ENCODE measurements at places on chromosomes 5 and 9. TPM values are rescaled to one million over a fixed set of nuclear protein-coding genes. Genes with fewer than 3 reads are reported as not detected.

DNA sequence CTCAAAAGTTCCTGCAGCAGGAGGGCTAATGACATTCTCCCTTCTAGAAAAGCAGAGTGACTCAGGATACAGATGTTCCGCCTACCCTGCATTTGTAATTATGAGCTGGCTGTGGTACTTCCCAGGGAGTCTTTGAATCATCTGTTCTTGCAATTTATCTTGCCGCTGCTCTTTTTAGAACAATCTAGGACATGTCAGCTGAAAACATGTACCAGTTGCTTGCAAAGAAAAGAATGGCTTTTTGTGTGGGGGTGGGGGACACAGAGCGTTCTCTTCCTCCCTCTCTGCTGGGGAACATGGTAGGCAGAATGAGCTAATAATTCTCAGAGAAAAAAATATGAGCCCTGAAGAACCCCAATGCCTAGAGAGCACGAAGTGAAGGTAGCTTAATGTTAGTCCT, 51.7 kb upstream of the TUT7 start:
- H3K4me3 ChIP-seq: no peak overlapping the region
- DNase-seq: no peak
- no peaks in the 10 kb centered on the region for H3K36me3 ChIP-seq
- H3K27me3 ChIP-seq: no peaks in the 10 kb centered on the region
- H3K27ac ChIP-seq: no peak overlapping the region
- H3K4me1 ChIP-seq: peaks cover 23% of the 10 kb centered on the region

- H3K4me3 ChIP-seq: no peak overlapping the region
- H3K4me1 ChIP-seq: peaks cover 11% of the 10 kb centered on the region
- no peak for DNase-seq
- no peak overlapping the region for H3K27ac ChIP-seq
- H3K36me3 ChIP-seq: peaks cover 73% of the 10 kb centered on the region
Measured at GRCh38 chr9:83972286-83972685, 7.7 kb downstream of the HNRNPK start.

The CAMK2A gene
- 0.35 TPM for total RNA-seq

- peak overlapping the region; percentile 65 for H3K4me3 ChIP-seq
- no peak for DNase-seq
- no peaks in the 10 kb centered on the region for H3K27me3 ChIP-seq
- no peak overlapping the region for H3K27ac ChIP-seq
- H3K36me3 ChIP-seq: no peaks in the 10 kb centered on the region
Measured at GRCh38 chr5:41509399-41510175, 814 bp downstream of the PLCXD3 start.

DNA sequence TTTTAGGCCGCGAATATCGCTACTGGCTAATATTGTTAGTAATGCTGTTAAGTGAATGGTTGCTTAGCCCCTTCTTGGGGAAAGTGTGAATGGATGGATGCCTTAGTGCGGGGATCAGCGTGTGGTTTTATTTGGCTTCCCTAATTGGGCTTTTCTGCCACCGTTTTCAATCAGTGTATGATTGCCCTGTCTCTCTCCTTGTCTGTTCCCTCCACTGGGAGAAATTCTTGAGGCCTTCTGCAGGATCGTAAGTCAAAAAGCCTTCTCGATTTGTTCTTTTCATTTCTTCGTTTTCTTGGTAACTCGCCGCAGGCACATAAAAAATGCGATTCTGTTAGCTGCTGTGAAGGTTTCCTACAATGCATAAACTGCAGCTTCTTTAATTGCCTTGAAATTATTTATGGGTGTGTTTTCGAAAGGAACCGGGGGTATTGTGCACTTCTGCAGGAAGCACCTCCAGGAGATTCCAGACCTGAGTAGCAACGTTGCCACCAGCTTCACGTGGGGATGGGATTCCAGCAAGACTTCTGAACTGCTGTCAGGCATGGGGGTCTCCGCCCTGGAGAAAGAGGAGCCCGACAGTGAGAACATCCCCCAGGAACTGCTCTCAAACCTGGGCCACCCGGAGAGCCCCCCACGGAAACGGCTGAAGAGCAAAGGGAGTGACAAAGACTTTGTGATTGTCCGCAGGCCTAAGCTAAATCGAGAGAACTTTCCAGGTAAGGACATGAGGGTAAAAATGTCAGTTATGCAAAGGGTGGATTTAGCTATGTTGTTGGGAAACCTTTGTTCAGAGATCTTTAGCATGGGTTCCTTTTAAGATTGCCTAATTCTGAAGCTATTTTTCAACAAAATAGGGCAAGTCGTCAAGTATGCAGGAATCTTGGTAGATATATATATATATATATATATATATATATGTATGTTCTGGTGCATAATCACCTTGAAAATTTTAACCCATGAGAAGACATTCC, 700 bp downstream of the SKP2 start:
- H3K36me3 ChIP-seq: no peaks in the 10 kb centered on the region
- DNase-seq: no peak
- H3K4me3 ChIP-seq: peak overlapping the region; percentile 90
- H3K27me3 ChIP-seq: no peaks in the 10 kb centered on the region

GRCh38 chr9:131024978-131025868, 16.2 kb downstream of the LAMC3 start:
- H3K27me3 ChIP-seq: no peaks in the 10 kb centered on the region
- DNase-seq: no peak
- no peak overlapping the region for H3K4me3 ChIP-seq
- H3K36me3 ChIP-seq: no peaks in the 10 kb centered on the region
- no peak overlapping the region for H3K27ac ChIP-seq

- DNase-seq: no peak
- H3K27ac ChIP-seq: no peak overlapping the region
- H3K36me3 ChIP-seq: no peaks in the 10 kb centered on the region
Measured at GRCh38 chr5:5787373-5787772, 364.9 kb downstream of the ICE1 start.

GRCh38 chr5:141613344-141613743, 5.5 kb downstream of the DIAPH1 start:
- H3K36me3 ChIP-seq: no peaks in the 10 kb centered on the region
- H3K4me3 ChIP-seq: no peak overlapping the region
- H3K27me3 ChIP-seq: no peaks in the 10 kb centered on the region

The PPIC gene
- 78.0 TPM for total RNA-seq

DNA sequence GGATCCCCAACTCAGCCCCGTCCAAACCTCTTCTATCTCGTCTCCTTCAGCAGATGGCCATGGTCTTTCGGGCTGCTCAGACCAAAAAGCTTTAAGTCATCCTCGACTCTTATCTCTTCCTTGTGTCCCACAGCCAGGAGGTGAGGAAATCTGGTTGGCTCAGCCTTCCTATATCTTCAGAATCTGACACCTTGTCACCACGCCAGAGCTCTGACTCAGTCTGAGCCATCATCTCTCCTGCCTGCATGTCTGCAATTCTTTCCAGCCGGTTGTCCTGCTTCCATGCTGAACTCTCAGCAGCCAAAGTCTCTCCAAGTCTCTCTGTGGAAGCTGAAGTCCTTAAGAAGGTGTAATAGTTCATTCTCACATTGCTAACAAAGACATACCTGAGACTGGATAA, 419.3 kb upstream of the ADAMTS16 start:
- no peak overlapping the region for H3K4me3 ChIP-seq
- no peak for DNase-seq
- H3K27me3 ChIP-seq: no peaks in the 10 kb centered on the region
- no peak overlapping the region for H3K27ac ChIP-seq
- no peaks in the 10 kb centered on the region for H3K4me1 ChIP-seq

The TMEM171 gene
- total RNA-seq: not detected

DNA sequence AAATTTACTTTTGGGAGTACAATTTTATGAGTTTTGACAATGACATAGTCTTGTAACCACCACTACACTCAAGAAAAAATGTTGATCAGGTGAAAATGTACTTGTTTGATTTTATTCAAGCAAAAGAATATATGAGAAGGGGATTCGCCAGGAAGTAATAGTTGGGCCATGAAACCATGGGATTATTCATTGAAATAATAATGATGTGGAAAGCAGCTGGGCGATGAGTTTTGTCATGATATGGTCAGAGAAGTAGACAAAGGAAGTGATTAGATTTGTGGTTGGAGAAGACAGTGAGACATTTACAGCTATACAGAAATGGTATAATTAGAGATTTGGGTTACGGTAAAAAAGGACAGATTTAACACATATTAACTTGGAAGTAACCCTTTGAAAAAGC, 11.2 kb downstream of the HMGCR start:
- no peak overlapping the region for H3K27ac ChIP-seq
- H3K36me3 ChIP-seq: peaks cover 34% of the 10 kb centered on the region
- DNase-seq: no peak
- H3K27me3 ChIP-seq: no peaks in the 10 kb centered on the region

The RCL1 gene
- 29.6 TPM for total RNA-seq

DNA sequence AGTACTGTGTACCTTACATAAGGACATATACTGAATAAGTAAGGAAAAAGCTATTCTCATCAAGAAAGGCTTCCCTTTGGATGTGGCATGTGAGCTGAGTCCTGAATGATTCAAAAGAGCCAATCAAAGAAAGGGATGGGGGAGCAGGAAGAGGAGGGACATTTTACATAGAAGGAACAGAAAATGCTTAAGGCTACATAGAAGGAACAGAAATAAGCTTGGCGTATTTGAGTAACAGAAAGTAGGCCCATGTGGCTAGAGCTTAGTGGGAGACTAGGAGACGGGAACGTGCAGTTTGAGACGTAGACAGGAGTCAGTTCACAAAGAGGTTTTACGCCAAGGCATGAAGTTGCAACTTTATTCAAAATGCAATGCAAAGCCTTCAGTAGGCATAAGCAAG, 126.3 kb downstream of the CEMIP2 start:
- H3K36me3 ChIP-seq: no peaks in the 10 kb centered on the region
- no peak for DNase-seq
- H3K4me1 ChIP-seq: no peaks in the 10 kb centered on the region
- H3K27ac ChIP-seq: no peak overlapping the region
- H3K27me3 ChIP-seq: no peaks in the 10 kb centered on the region

DNA sequence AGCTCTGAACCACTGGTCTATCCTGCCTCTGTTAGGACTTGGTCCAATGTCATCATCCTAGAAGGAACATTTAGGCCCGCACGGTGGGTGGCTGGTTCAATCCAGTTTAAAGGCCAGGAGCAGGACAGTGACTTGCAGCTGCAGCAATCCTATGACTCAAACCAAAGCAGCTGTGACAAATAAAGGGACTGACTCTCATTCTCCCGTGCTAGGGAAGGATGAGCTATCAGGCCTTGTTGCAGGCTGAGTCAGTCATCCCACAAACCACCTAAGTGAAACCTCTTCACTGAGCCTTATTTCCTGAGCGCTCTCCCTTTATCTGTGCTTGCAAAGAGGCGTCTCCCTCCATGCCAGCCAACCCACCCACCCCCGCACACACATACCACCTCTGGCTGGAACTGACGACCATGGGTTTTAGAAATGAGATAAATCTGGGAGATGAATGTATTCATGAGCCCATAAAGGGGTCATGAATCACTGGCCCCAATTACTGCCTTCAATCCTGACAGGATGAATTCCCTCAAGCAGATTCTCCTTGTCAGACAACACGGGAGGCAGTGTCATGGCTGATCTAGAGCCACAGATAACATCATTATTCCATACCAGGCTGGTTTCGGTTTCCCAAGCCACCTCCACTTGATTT, 93.4 kb downstream of the KCNIP1 start:
- H3K4me1 ChIP-seq: no peaks in the 10 kb centered on the region
- no peaks in the 10 kb centered on the region for H3K27me3 ChIP-seq
- no peak overlapping the region for H3K27ac ChIP-seq
- H3K4me3 ChIP-seq: no peak overlapping the region

GRCh38 chr9:135075234-135076142, 12.0 kb upstream of the OLFM1 start:
- DNase-seq: no peak
- H3K36me3 ChIP-seq: no peaks in the 10 kb centered on the region
- H3K27ac ChIP-seq: no peak overlapping the region
- H3K27me3 ChIP-seq: no peaks in the 10 kb centered on the region
- H3K4me3 ChIP-seq: peak overlapping the region; percentile 74

The TMOD1 gene
- 77.6 TPM for total RNA-seq

All from thoracic aorta (tissue), 2 donors.